Pancreas (tissue), 10 donors: ENCODE measurements at places on chromosomes 13 and 19. TPM values are rescaled to one million over a fixed set of nuclear protein-coding genes. Genes with fewer than 3 reads are reported as not detected.

- no peaks in the 10 kb centered on the region for H3K4me1 ChIP-seq
- H3K27me3 ChIP-seq, result no peaks in the 10 kb centered on the region
- H3K27ac ChIP-seq, result no peak overlapping the region
- H3K36me3 ChIP-seq, result no peaks in the 10 kb centered on the region
- H3K4me3 ChIP-seq, result no peak overlapping the region
- no peak for DNase-seq
These were observed 18.2 kb downstream of the CLEC11A start for GRCh38 chr19:50741179-50741933.

DNA sequence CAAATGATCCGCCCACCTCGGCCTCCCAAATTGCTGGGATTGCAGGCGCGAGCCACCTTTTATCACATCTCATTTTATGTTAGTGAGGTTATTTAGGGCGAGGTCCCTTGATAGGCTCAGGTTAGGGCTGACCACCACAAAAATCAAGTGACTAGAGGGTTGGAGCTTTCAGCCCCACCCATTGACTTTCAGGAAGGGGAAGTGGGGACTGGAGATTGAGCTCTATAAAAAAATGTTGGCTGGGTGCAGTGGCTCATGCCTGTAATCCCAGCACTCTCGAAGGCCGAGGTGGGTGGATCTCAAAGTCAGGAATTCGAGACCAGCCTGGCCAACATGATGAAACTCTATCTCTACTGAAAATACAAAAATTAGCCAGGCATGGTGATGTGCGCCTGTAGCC, 20.1 kb downstream of the FPR3 start:
- no peaks in the 10 kb centered on the region for H3K36me3 ChIP-seq
- no peak for DNase-seq
- no peak overlapping the region for H3K4me3 ChIP-seq
- no peaks in the 10 kb centered on the region for H3K4me1 ChIP-seq

GRCh38 chr19:15548648-15549047, 40.3 kb downstream of the CYP4F22 start:
- H3K27me3 ChIP-seq, result no peaks in the 10 kb centered on the region
- peaks cover 5% of the 10 kb centered on the region for H3K4me1 ChIP-seq
- H3K4me3 ChIP-seq, result no peak overlapping the region
- no peaks in the 10 kb centered on the region for H3K36me3 ChIP-seq

GRCh38 chr13:69410761-69411160, 696.9 kb upstream of the ATXN8OS start:
- H3K27ac ChIP-seq, result no peak overlapping the region
- no peaks in the 10 kb centered on the region for H3K36me3 ChIP-seq
- no peaks in the 10 kb centered on the region for H3K4me1 ChIP-seq
- H3K4me3 ChIP-seq, result no peak overlapping the region
- DNase-seq, result no peak

GRCh38 chr19:10730932-10731331, 13.1 kb downstream of the DNM2 start:
- H3K4me3 ChIP-seq, result no peak overlapping the region
- no peak for DNase-seq
- no peaks in the 10 kb centered on the region for H3K36me3 ChIP-seq
- no peaks in the 10 kb centered on the region for H3K27me3 ChIP-seq
- H3K27ac ChIP-seq, result no peak overlapping the region
- no peaks in the 10 kb centered on the region for H3K4me1 ChIP-seq

DNA sequence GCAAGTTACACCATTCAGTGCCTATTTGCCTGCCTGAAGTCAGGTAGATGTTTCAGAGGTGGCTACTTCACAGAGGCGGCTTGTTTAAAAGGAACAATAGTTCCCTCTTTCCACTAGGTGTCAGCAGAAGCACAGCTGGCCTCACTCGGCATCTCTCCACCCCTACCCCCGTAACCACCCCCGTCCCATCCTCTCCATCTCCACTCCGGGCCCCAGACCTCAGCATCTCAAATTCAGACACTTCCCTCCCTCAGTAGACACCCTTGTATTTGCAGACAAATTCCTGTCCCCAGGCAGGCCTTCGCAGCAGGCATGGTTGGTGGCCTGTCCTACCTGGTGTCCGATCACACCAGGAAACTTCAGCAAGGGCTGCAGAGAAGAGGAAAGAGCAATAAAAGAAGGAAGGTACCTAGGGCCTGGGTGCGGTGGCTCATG, 9.1 kb upstream of the DPP9 start:
- peak; percentile 47 for DNase-seq
- H3K27me3 ChIP-seq, result no peaks in the 10 kb centered on the region
- no peak overlapping the region for H3K4me3 ChIP-seq
- H3K4me1 ChIP-seq, result no peaks in the 10 kb centered on the region
- H3K36me3 ChIP-seq, result no peaks in the 10 kb centered on the region
- H3K27ac ChIP-seq, result no peak overlapping the region

GRCh38 chr13:75415694-75416093, 66.3 kb downstream of the TBC1D4 start:
- H3K27me3 ChIP-seq, result no peaks in the 10 kb centered on the region
- H3K4me3 ChIP-seq, result no peak overlapping the region

DNA sequence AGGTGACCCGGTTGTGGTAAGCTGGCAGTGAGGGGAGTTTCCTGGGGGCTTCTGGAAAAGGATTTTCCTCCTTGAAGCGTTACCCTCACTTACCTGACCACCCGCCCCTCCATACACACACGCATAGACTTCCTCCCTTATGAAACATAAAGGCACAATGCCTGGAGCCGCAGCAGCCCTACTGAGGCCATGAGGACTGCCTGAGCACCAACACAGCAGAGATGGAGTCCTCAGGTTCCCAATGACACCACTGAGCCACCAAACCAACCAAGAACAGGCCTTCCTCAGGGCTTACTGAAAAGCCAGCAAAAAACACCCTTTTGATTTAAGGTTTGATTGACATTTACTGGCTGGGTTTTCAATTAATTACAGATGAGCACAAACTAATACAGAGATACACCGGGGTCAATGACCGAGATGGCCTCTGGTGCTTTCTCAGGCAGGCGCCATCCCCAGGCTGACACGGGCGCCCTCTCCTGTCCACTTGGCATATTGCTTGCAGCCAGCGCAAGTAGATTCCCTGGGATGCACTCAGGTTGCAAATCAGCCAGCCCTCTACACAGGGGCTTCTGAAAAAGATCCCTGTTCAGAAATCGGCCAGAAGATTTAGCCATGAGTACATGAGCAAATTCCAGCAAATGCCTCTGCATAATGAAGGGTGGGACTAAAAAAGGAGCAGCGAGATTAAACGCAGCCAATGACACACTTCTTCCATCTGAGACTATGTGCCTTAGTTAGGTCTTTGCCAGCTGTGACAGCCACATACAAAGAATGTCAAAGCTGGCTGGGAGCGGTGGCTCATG, 14.8 kb downstream of the OPA3 start:
- no peaks in the 10 kb centered on the region for H3K36me3 ChIP-seq
- no peaks in the 10 kb centered on the region for H3K27me3 ChIP-seq

DNA sequence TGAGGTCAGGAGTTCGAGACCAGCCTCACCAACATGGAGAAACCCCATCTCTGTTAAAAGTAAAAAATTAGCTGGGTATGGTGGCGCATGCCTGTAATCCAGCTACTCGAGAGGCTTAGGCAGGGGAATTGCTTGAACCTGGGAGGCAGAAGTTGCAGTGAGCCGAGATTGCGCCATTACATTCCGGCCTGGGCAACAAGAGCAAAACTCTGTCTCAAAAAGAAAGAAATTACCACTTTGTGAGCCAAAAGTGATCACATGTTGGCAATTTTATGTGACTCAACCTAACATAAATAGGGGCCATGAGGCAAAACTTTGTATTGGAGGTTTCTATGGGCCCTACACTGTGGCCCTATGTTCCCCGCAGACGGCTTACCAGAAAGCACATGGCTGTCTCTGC, 72.2 kb downstream of the MAP4K1 start:
- H3K4me1 ChIP-seq, result no peaks in the 10 kb centered on the region
- H3K27me3 ChIP-seq, result no peaks in the 10 kb centered on the region
- no peak for DNase-seq

DNA sequence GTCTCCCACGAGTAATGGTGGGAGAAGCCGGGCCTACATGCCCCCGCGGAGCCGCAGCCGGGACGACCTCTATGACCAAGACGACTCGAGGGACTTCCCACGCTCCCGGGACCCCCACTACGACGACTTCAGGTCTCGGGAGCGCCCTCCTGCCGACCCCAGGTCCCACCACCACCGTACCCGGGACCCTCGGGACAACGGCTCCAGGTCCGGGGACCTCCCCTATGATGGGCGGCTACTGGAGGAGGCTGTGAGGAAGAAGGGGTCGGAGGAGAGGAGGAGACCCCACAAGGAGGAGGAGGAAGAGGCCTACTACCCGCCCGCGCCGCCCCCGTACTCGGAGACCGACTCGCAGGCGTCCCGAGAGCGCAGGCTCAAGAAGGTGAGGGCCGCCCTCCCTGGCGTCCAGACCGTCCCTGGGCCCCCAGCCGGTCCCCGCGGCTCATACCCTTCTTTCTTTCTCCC, 1.4 kb upstream of the USF2 start:
- no peaks in the 10 kb centered on the region for H3K27me3 ChIP-seq
- peaks cover 13% of the 10 kb centered on the region for H3K4me1 ChIP-seq
- peak overlapping the region; percentile 95 for H3K27ac ChIP-seq
- H3K36me3 ChIP-seq, result peaks cover 9% of the 10 kb centered on the region
- DNase-seq, result peak; percentile 59

GRCh38 chr13:86870444-86870843, 800.7 kb upstream of the SLITRK5 start:
- no peaks in the 10 kb centered on the region for H3K4me1 ChIP-seq
- H3K4me3 ChIP-seq, result no peak overlapping the region
- H3K27ac ChIP-seq, result no peak overlapping the region
- DNase-seq, result no peak
- H3K36me3 ChIP-seq, result no peaks in the 10 kb centered on the region
- H3K27me3 ChIP-seq, result no peaks in the 10 kb centered on the region

DNA sequence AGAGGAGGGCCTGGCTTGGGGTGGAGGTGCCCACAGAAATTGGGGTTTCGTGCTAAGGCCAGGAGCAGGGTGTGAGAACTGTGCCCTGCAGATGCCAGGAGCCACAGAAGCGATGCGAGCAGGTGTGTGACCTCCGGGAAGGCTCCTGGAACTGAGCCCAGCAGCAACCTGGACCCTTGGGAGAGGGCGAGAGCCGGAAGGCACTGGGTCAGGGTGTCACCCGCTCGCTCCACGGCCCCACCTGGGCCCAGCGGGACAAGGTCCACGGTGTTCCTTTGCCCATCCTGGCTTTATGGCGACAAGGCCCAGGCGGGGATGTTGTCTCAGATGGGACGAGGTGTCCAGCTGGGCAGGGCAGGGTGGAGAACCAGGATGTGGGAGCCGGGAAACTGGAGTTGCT, 4.2 kb downstream of the MISP start:
- H3K27ac ChIP-seq, result no peak overlapping the region
- no peaks in the 10 kb centered on the region for H3K27me3 ChIP-seq
- no peak overlapping the region for H3K4me3 ChIP-seq
- no peaks in the 10 kb centered on the region for H3K4me1 ChIP-seq
- no peaks in the 10 kb centered on the region for H3K36me3 ChIP-seq

DNA sequence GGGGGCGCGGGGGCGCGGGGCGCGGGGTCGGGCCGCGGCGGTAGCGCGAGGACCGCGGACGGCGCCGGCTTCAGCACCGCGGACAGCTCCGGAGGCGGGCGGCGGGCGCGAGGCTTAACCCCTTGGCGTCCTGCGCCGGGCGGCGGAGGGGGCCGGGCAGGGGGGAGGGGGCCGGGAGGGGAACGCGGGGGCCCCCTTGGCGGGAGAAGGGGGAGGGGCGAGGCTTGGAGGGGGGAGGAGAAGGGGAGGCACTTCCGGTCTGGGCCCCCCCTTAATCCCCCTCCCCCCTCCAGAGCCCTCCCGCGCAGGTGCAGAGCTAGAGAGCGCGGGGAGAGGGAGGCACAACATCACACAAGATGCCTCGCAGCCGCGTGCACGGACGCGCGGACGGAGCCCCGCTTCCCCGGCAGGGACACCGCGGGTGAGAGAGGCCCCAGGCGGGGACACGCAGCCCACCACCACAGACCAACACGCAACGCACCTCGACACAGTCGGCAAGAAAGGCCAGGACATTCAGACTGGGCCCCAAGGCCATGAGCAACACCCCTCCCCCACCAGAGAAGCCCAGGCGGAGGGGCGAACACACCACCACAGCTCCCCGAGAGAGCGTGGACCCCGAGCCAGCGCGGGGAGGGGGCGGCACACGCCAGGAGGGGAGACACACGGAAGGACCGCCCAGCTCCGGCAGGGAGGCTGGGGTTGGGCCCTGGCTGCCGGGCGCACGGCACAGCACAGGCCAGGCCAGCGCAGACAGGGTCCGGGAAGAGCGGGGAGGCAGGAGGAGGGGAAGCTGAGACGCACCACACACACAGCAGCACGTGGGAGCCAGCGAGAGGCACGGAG, 24.1 kb downstream of the SHANK1 start:
- DNase-seq, result no peak
- no peaks in the 10 kb centered on the region for H3K36me3 ChIP-seq
- H3K4me1 ChIP-seq, result no peaks in the 10 kb centered on the region

GRCh38 chr19:35088131-35088913, 27.3 kb upstream of the FXYD3 start:
- H3K36me3 ChIP-seq, result no peaks in the 10 kb centered on the region
- no peak overlapping the region for H3K4me3 ChIP-seq
- no peak overlapping the region for H3K27ac ChIP-seq
- no peaks in the 10 kb centered on the region for H3K4me1 ChIP-seq
- no peak for DNase-seq

GRCh38 chr13:58955546-58956385, 1208.0 kb downstream of the DIAPH3 start:
- H3K27me3 ChIP-seq, result no peaks in the 10 kb centered on the region
- H3K36me3 ChIP-seq, result no peaks in the 10 kb centered on the region
- H3K4me1 ChIP-seq, result no peaks in the 10 kb centered on the region
- no peak for DNase-seq

DNA sequence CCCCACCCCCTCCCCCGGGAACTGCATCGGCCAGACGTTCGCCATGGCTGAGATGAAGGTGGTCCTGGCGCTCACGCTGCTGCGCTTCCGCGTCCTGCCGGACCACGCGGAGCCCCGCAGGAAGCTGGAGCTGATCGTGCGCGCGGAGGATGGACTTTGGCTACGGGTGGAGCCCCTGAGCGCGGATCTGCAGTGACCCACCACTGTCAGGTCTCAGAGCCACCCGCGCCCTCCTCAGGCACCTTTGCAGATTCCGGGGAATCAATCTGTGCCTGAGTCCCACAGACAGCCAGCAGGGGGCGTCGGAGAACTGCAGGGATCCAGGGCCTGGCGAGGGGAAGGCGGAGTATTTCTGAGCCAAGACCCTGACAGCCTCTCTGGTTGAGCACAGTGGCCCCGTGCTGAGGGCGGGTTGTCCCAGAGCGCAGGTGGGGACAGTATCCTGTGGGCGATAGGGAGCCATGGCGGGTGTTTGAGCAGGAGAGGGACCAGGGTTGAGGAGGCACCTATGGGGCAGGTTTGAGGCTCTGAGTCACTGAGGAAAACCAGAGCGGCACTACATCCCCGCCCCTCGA, 30.4 kb upstream of the CYP4F8 start:
- peak; percentile 76 for DNase-seq
- peaks cover 5% of the 10 kb centered on the region for H3K27me3 ChIP-seq
- no peaks in the 10 kb centered on the region for H3K4me1 ChIP-seq

TOMM40 gene
- 17.4 TPM for polyA plus RNA-seq

SHD gene
- not detected for polyA plus RNA-seq

LGALS7 gene
- not detected for polyA plus RNA-seq

PINLYP gene
- polyA plus RNA-seq, result 7.2 TPM

LHFPL6 gene
- polyA plus RNA-seq, result 8.9 TPM

C19orf38 gene
- 0.31 TPM for polyA plus RNA-seq

CD79A gene
- 0.11 TPM for polyA plus RNA-seq
